ENCODE measurements at places on chromosomes 16 and 17.
A peak's percentile ranks its signal among the peaks of the same experiment; 100 is the strongest.

GRCh38 chr16:6841392-6841791 lies 491.3 kb upstream of the RBFOX1 start:
- DNase-seq = no peak

GRCh38 chr17:4947010-4947410 lies 1.3 kb downstream of the PFN1 start:
- peak; percentile 27 for DNase-seq

- no peak for DNase-seq
Observed at GRCh38 chr16:85638695-85639409, 25.7 kb downstream of the GSE1 start.

GRCh38 chr17:39867084-39867879 lies 720 bp upstream of the ZPBP2 start:
- no peak for DNase-seq

- DNase-seq = peak; percentile 67
Observed at GRCh38 chr17:74840989-74841666, 18.6 kb downstream of the GRIN2C start.

DNA sequence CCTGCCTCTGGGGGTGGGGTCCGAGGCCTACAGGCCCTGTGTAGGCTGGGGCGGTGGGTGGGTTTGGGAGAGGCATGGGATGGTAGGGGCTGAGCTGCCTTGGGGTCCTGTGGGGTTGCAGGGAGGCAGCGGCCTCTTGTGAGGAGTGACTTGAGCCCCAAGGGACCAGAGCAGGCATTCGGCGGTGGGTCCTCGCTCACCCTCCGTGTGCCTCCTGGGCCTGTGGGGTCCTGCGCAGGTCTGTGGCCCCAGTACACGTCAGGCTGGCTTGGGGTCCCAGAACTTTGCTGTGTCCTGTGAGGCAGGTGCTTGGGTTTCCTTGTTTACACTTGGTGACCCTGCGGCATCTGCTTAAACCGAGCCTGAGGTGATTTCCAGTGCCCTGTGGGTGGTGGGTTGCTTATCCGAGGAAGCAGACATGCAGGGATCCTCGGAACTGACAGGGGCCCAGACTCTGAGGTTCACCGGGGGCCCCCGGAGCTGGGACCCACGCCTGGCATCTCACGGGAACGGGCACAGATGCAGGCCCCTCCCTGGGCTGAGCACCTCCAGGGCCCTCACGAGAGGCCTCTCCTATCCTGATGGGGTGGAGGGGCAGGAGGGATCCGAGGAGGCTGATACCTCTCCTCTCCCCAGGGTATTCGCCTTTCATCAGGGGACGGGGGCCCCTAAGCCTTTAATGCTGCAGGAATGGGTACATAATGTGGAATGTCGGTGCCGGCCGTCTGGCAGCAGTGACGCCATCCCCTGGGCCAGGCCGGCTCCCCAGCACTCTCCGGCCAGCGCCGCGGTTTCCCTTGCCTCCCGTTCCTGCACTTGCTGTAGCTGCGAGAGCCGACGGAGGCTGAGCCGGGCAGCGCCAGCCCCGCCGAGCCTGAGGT lies 7.7 kb downstream of the METRNL start:
- no peak for DNase-seq

DNA sequence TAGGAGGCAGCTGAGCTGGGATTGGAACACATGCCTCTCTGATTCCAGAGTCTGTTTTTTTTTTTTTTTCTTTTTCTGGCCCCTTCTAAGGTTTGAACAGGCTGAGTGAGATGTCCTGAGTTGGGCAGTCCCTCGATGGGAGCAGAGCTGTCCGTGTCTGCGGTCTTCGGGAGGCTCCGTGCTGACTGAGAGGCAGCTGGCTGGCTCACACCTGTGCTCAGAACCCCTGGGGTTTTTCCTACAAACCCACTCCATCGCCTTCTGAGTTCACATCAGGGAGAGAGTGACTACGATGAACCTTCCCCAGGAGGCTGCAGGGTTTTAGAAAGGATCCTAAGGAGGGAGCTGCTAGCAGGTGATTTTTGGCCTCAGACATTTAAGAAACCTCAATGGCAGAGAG lies 92.5 kb downstream of the IRF8 start:
- no peak for DNase-seq

GRCh38 chr17:7079581-7080455 lies at the start of gene CLEC10A:
TSS of gene CLEC10A (minus strand) at chr17:7080251. CDS start at chr17:7078812, 1,439 bp downstream.
- peak; percentile 67 for DNase-seq

- DNase-seq = no peak
Observed at GRCh38 chr17:13962716-13963240, 106.5 kb upstream of the COX10 start.

- DNase-seq = no peak
Observed at GRCh38 chr17:54861471-54861983, 39.1 kb upstream of the TOM1L1 start.

DNA sequence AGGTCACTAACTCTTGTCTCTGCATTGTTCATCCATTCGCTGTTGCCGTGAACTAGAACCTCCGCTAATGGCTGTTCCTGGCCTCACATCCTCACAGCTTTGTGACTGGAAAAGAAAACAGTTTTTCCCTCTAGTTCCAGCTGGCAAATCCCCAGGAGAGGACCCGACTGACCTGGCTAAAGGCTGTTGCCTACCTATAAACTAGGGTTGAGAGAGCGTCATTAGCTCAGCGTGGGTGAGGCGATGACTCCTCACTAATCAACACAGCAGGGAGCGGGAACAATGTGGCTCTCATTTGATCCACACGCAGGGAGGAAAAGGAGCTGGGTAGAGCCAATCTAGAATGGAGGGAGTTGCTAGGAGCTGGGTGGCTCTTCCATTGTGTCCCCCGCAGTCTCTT lies 282.1 kb upstream of the IRX5 start:
- DNase-seq = no peak
